ENCODE measurements at places on chromosomes 12 and 14. TPM values are rescaled to one million over a fixed set of nuclear protein-coding genes. Genes with fewer than 3 reads are reported as not detected.

- no peak for DNase-seq
Observed at GRCh38 chr12:85089792-85090191, 53.6 kb downstream of the LRRIQ1 start.

GRCh38 chr12:4700621-4701026 is 19.6 kb upstream of the GALNT8 start:
- no peak for DNase-seq

GLI1 gene
- 0.17 TPM for total RNA-seq

- DNase-seq = no peak
Observed at GRCh38 chr12:16271062-16271461, 6.4 kb downstream of the SLC15A5 start.
